ENCODE measurements at places on chromosomes 5 and 9.

DNA sequence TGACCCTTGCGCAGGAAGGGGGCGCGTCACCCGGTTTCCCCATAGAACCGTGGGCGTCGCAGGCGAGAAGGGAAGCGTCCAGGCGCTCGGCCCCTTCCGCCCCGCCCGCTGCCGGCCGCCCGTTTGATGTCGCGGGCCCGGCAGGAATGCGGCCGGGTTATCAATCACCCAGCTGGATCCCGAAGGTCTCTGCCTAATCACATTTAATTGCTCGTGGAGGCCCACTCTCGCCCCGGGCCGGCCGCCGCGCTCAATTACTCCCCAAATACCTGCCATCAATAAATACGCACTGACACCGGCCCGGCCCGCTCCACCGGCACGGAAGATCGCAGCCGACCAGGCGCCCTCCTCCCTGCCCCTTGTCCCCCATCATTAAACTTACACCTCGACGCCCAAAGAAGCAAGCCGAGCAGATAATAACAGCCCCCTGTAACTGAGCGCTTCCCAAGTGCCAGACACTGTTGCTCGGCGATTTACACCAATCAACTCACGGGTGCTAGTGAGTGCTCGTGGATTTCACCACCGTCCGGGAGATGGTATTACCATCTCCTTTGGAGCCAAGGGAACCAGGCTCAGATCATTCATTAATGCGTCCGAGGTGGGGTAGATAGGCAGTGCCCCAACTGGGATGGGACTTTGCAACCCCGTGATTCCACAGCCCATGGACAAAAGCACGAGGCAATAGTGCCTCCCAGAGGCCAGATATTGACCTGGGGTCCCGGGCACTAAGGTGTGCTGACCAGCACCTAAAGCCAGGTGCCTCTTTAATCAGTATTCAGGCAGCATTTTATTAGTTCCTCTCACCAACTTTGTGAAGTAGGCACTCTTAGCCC, 11.3 kb downstream of the MSX2 start:
- no peak for DNase-seq

DNA sequence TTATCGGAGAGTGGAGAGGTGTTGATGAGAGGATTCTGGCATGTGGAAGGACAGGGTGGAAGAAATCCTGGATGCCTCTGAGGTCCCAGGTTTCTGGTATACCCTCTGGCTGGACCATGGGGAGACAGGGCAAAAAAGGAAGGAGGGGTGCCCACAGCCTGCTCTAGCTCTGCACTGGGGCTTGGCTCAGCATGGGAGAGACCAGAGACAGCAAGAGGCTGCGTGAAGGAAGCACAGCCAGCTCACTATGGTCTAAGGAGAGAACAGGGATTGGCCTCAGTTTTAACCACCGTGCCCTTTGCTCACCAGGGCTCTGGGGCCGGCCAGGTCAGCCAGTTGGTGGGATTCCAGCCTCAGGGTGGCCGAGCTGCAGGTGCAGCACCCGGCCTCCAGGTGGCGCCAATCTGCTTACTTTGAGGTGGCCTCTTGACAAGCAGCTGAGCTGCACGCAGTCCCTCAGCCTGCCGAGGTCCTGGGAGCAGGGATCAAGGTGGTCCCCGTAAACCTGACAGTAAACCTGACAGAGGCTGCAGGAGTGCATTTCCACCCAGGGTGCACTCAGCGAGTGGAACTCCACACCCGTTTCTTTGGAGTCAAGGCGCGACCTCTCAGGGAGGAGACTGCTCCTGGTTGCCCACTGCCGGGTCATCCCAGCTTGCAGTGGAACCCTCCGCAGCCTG, 25.0 kb upstream of the SPTLC1 start:
- peak; percentile 82 for DNase-seq

GRCh38 chr5:112594941-112595340, 142.7 kb upstream of the APC start:
- no peak for DNase-seq

DNA sequence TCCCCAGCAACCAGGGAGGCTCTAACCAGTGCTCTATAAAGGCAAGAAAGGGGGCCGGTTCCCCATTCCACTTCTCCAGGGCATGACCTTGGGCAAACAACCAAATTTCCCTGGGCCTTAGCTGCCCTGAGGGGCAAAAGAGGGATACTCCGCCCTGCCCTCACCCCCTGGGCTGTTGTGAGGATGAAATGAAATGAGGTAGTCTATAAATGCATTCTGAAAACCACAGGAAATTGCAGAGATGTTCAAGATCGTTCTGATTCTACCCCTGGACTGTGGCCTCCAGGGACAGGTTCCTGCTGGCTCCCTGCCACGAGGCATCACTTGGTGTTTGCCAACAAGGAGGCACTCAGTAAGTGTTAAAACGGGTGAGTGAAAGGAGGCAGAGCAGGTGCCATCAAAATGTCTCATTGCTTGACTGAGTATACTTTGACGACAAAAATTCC, 5.7 kb downstream of the RAPGEF1 start:
- no peak for DNase-seq

- DNase-seq: no peak
Observed at GRCh38 chr9:81661339-81661738, 28.0 kb downstream of the TLE1 start.

DNA sequence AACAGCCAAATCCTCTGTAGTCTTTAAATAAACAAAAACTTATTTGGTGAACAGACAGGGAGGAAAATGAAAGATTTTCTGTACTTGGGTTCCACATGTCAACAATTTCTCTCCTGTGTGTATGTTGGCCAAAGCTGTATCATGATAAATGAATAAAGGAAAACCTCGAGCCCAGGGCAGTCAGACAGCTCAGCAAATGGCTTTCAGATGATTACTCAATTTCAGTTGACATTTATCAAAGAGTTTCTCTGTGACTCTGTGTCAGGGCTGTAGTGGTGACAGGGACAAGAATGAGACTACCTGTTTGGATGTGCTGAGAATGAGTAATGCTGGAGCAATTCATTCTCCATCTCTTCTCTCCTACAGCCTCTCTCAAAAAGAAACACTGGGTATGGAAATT, 45.7 kb upstream of the PTGS1 start:
- DNase-seq: no peak

- no peak for DNase-seq
Observed at GRCh38 chr9:128416014-128416413, 4.6 kb upstream of the CERCAM start.

DNA sequence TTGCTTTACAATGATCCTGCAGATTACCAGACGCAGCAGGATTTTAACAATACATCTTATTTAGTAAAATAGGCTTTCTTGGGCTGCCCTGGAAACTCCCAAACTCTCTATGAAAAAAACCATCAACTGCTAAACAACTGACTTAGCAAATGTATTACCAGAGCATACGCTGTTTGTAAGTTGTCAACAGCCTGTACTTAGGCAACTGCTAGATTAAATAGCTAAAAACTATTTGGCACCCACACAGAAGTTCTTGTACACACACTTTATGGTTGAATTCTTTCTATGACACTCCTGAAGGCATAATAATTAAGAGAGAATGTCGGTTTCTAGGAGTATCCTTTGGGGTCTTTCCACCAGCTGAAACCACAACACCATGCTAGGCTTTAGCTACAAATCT, 123.9 kb downstream of the FBXO38 start:
- DNase-seq: no peak

DNA sequence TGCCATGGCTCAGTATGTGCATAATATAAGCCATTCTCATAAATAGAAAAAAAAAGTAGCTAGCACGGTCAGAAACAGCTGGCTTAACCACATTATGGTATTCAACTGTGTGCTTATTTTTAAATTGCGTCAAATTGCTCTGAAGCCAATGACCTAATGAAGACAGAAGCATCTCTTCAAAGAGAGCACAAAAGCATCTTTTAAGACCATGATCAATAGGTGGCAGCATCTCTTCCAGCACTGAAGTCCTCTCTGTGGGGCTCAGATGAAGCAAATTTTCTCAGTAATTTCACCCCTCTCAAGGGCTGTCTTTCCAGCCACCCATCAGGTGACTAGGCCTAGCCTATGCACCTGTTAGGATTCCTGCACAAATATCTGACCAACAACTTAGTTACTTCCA, 251.4 kb downstream of the GLIS3 start:
- peak; percentile 24 for DNase-seq

- no peak for DNase-seq
Observed at GRCh38 chr9:38031594-38031993, 37.4 kb downstream of the SHB start.

DNA sequence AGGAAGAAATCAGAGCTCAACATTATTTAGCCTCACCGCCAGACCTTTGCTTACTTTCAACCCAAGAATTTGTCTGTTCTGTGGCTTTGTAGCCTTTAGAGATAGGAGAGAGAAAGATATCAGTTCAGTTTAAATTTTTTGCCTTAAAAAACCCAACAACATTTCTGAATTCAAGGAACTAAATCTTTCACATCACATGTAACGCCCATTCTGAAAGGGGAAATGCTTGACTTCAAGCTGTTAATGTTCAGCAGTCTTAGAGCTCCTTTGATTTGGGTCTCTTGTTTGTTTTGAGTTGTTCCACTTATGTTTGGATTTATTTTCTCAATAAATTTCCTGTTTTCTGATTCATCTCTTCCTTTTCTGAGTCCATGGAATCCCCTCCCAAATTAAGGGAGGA, 294.5 kb downstream of the ARHGAP26 start:
- no peak for DNase-seq

DNA sequence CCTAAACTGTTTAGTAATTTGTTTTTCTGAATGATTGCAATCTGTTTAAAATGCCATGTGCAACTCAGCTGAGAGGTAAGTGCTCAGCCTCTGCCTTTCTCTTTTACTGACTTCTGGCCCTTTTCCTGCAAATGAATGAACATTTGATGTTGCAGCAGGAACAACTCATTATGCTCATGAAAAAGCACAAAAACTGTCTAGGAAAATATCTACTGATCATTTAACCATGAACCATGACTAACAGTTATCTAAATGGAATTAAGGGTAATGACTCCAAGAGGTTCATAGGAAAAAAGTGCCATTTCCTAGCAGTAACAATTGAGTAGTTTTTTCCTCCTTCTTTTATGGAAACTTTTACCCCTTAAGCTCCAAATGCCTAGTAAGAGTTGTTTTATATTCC, 70.6 kb upstream of the ANKH start:
- no peak for DNase-seq

DNA sequence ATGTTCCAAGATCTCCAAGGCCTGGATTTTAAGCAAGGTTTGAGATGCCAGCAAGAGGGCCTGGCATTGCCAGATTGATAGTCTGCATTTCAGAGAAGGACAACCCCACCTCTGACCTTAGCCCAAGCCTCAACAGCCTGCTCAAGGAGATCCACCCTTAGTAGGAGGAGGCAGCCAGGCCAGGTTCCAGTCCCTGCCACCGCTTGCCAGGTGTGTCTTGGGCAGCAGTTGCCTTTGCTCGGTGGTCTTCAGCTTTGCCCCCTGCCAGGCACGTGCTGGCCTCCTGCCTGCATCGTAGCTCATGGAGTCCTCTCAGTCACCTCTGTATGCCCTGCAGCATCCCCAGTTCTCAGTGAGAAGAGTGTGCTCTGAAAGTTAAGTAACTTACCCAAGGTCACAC, 134.2 kb downstream of the KCNIP1 start:
- DNase-seq: no peak

DNA sequence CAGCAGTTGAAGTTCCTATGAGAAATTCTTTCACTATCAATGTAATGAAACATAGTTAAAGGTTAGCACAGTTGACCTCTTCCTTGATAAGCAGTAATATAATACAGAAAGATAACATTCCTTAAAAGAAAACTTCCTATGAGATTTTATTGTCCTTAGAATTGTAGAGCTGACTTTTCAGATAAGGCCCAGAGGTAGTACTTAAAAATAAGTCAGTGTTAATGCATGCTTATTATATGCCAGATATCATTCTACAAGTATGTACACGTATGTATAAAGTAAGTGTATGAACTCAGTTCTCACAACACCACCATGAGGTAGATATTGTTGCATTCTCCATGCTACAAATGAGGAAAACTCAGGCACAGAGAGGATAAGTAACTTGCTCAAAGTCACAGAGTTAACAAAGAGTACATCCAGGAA, 15.3 kb downstream of the AP3S1 start:
- no peak for DNase-seq

- peak; percentile 24 for DNase-seq
Observed at GRCh38 chr5:141742866-141743851, 61.1 kb upstream of the ARAP3 start.

- no peak for DNase-seq
Observed at GRCh38 chr9:15961217-15961616, 408.4 kb downstream of the CCDC171 start.

GRCh38 chr5:141838326-141839014, 39.7 kb downstream of the PCDH1 start:
- no peak for DNase-seq

DNA sequence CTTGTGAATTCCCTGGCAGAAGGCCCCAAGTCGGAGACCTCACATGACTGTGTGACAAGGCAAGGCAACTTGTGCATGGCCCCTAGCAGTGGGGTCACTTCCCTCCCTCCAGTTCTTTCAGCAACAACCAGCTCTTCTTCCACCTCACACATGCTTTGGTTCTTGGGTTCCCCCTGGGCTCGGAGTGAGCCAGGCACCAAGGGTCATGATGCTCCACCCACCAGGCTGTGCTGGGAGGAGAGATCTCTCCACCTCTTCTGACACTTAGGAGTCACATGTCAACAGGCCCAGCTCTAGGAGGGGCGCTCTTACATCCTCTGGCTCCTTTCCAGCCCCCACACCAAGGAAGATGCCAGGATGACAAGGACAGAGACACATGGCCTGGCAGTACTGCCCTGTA, 56.7 kb downstream of the CDH6 start:
- no peak for DNase-seq
